ENCODE measurements at places on chromosomes 5 and 9. TPM values are rescaled to one million over a fixed set of nuclear protein-coding genes. Genes with fewer than 3 reads are reported as not detected.

Gene APC
- 60.3 TPM for total RNA-seq

Gene RNF180
- total RNA-seq: 5.0 TPM

Gene FAM13B
- 17.0 TPM for total RNA-seq

Gene CDH9
- not detected for total RNA-seq
